Omental fat pad (tissue), 4 donors: ENCODE measurements at places on chromosomes 3 and 15. TPM values are rescaled to one million over a fixed set of nuclear protein-coding genes. Genes with fewer than 3 reads are reported as not detected.

GRCh38 chr3:140093742-140094141, 158.8 kb downstream of the CLSTN2 start:
- DNase-seq = peak; percentile 52

- no peak for DNase-seq
Measured at GRCh38 chr3:7328339-7328738, 467.4 kb downstream of the GRM7 start.

GRCh38 chr15:68821841-68822381, 1.2 kb upstream of the ANP32A start:
- no peak for DNase-seq

GRCh38 chr3:102488331-102488730, 53.5 kb downstream of the ZPLD1 start:
- no peak for DNase-seq

- DNase-seq = peak; percentile 38
Measured at GRCh38 chr15:60371175-60372051, 26.4 kb downstream of the ANXA2 start.

GRCh38 chr15:31352339-31352751, 25.7 kb downstream of the KLF13 start:
- no peak for DNase-seq

DNA sequence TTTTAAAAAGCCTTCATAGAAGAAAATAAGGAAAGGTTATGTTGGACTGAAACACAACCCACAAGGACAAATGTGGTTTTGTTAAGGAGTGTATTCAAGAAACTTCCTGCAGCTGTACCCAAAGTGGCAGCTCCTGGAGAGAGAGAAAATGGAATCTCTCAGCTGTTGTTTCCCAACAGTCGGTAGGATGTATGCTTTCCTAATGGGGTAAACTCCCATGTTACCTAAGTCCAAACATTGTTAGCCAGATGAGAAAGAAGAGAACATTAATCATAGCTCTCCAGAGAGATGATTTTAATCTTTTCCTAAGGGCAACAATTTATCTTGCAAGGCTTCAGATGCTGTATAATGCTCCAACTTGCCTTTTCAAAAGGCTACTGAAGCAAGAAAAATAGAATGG, 22.6 kb upstream of the TEX9 start:
- DNase-seq = no peak

DNA sequence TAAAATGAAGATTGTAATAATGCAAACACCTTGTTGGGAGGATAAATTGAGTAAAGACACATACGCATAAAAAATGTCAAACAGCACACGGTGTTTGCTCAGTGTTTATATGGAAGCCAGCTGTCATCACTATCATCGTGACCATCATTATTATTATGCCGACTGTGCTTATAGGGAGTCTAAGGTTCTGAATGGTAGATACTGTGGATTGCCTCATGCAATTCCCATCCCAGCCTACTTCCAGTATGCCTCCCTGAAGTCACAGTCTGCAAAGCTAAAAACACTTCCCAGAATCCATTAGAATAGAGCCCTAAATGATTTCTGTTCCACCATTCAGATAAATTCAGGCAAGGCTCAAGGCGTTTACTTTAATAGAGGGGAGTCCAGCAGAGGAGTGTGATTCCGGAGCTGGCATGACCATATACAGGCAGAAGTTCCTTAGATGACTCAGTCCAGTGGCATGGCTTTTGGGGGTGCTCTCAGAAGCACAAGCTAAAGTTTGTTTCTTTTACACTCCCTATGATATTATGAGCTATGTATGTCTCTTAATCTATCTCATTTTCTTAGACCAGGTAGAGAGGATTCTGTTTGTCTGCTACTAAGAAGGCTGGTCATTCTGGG, 148.7 kb downstream of the MEX3B start:
- DNase-seq = no peak

DNA sequence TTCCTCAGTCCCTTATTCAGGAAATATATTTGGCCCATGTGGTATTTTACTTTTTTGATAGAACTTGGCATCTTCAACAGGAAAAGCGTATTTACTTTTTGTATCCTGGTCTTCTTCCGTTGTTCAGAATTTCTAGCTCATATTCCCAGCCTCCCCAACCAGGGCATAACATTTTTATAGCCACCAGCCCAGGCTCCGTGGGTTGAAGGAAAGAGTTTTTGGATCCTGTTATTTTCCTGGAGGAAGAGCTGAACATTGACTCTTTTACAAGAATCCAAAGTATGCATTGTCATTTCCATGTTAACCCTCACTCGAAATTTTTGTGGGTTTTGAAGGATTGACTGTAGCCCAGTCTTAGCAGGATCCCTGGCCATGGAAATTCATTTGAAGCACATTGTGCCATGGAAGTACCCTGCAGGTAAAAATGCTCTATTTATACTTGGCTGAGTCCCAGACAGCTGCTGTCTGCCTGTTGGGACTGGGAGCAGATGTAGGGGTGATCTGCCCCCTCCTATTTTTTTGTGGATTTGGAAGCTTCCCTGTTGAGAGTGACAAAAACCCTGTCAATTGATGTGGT, 98.8 kb downstream of the AKAP13 start:
- no peak for DNase-seq

DNA sequence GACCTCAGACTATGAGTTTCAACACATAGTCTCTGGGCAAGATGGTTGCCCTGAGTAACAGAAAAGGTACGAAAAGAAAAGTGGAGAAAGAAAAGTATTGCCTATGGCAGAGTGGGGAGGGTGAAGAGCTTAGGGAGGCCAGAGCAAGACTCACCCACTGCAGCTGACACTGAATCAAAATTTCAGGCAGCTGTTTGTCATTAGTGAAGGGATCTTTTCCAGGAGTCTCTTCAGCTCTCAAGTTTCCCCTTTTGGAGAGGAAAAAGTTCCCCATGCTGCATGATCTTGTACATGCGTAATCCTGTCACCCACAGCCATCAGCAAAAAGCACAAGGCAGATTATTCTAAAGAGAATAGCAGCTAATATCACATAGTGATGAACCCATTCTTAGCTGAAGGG, 616.9 kb upstream of the GBE1 start:
- no peak for DNase-seq

GRCh38 chr3:144362126-144362525, 390.5 kb downstream of the DIPK2A start:
- no peak for DNase-seq

GRCh38 chr15:67533873-67534272, 8.6 kb upstream of the MAP2K5 start:
- no peak for DNase-seq

GRCh38 chr3:11096266-11097139, 57.8 kb upstream of the HRH1 start:
- DNase-seq = peak; percentile 72

- DNase-seq = no peak
Measured at GRCh38 chr3:97691354-97691753, 73.2 kb upstream of the ARL6 start.

DNA sequence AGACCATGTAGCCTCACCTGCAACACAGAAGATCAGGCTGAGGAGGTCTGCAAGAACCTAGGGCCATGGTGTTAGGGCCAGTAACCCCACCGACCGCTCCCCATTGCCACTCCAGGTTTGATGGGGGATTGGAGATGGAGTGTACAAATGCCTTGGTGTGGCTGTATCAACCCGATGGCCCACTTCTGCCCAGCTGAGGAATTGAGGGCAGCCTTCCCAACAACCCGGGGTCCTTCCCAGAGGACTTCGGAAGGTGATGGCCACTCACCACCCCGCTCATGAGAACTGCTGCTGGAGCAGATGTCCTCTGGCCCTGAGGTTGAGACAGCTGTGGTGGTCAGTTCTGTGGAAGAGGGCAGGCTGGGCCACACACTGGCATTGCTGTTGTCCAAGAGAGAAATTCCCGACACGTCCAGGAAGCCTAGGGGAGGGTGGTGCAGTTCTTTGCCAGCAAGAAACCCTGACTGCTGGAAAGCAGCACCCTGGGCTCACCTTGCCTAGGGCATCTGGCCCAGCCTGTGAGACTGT, 8.9 kb downstream of the GORASP1 start:
- no peak for DNase-seq

DNA sequence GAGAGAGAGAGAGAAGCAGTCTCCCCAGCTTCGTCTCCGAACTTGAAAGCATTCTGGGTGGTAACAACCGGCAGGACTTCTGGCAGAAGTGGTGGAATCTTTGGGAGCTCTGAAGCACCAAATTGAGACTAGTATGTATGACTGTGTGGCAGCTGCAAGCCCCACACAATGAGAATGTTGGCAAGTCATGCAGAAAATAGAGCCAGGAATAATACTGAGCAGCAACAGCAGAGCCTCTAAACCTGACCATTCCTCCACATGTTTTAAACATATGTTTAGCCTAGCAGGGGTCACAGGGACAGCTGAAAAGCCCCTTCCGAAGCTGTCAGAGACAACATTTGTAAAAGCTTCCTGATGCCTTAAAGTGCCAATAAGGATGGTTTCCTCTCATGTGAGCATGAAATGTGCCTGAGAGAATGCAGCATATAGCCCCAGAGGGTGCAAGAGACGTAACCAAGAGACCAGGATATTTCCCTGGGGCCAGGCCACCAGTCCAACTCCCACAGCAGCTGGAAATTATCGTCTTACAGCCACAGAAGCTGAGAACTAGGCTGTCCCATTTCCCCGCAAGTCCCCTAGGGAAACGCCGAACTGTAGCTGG, 178.6 kb upstream of the CCDC54 start:
- no peak for DNase-seq

- no peak for DNase-seq
Measured at GRCh38 chr3:115062009-115062408, 85.1 kb downstream of the ZBTB20 start.

DNA sequence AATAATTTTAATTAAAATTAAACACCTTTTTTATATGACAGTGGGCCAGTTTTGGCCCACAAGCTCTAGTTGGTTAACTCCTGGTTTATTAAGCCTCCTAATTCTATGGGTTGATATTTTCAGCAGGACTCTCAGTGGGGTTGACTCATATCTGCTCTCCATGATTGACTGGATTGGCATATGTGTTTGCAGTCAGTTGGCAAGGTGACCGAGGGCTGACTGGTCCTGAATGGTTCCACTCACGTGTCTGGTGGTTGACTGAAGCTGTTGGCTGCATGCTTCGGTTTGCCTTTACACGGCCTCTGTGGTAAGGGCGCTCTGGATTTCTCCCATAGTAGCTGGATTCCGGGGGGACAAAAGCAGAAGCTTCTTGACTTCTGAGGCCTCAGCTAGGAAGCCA, 65.3 kb upstream of the ZNF280D start:
- DNase-seq = no peak

- DNase-seq = no peak
Measured at GRCh38 chr3:87410110-87410509, 133.7 kb upstream of the POU1F1 start.

- no peak for DNase-seq
Measured at GRCh38 chr15:92636908-92637481, 18.6 kb downstream of the FAM174B start.

DNA sequence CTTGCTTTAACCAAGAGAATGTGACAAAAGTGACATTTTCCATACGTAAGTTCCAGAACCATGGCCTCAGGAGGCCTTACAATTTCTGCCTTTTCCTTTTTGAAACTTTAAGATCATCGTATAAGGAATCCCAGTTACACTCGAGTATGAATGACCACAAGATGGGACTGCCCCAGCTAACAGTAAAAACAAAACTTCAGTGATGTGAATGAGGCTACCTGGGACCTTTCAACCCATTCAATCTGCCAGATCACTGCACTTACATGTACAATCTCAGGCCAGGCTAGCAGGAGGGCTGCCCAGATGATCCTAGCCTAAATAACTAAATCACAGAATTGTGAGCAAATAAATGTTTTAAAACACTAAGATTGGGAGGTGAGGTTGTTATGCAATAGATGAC, 328.8 kb downstream of the CNTN6 start:
- DNase-seq = no peak

GRCh38 chr15:38103564-38103963, 149.1 kb upstream of the SPRED1 start:
- DNase-seq = no peak

DNA sequence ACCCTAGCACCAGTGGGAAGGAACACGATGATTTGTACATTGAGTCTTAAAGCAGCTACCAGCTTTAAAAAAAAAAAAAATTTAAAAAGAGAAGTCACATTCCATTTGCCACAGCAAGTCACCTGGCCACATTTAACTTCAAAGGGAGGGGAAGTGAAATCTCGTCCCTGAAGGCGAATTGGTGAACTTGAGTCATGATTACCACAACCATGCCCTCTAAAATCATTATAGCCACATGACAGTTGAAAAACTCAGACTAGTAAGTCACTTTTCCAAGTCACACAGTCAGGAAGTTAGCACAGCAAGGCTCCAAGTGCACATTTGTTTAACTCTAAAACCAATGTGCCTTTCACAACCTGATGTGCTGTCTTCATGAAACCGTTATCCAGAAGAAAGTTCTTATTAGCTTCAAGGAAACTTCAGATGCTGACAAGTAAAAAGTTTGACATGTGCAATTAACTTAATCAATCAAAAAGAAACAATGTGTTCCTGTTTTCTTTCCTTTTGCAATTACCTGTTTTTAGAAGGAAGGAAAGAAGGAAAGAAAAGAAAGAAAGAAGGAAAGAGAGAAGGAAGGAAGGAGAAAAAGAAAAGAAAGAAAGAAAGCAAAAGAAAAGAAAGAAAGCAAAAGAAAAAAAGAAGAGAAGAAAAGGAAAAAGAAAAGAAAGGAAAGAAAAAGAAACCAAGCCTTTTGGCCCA, 8.3 kb upstream of the THSD4 start:
- DNase-seq = no peak

GRCh38 chr15:56491110-56491722, 26.3 kb upstream of the MNS1 start:
- DNase-seq = no peak

GRCh38 chr3:101685870-101686307, 629 bp downstream of the RPL24 start:
- DNase-seq = no peak

GRCh38 chr15:91780387-91780786, 73.1 kb upstream of the SLCO3A1 start:
- DNase-seq = no peak

GRCh38 chr3:66644549-66644948, 143.7 kb upstream of the LRIG1 start:
- DNase-seq = no peak

GRCh38 chr15:40344631-40345120, 3.9 kb upstream of the CCDC9B start:
- no peak for DNase-seq

DNA sequence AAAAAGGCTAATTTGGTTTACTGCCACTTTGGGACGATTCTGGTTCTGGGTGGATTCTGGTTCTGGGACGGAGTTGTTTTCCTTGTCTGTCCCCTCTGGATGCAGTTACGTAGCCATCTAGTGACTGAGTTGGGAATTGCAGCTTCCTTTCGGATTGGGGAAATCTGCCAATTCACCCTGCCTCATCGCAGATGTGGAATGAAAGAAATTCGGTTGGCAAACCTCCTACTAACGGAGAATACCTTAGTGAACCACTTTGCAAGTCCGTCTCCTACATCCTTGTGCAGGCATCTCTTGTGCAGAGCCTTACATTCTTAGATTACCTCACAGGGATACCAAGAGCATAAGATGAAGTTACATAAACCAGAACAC, 31.5 kb upstream of the AP4E1 start:
- peak; percentile 84 for DNase-seq

- DNase-seq = no peak
Measured at GRCh38 chr3:143329567-143330211, 210.1 kb downstream of the CHST2 start.

GRCh38 chr15:38941399-38941953, 376.9 kb upstream of the RASGRP1 start:
- no peak for DNase-seq

The TMEM62 gene
- 20.8 TPM for total RNA-seq

The GOLIM4 gene
- total RNA-seq = 30.3 TPM

The NR2E3 gene
- 0.56 TPM for total RNA-seq

The NFKBIZ gene
- 99.5 TPM for total RNA-seq

The CPLX3 gene
- total RNA-seq = not detected

The CYP1A1 gene
- total RNA-seq = 1.9 TPM

The MME gene
- total RNA-seq = 109 TPM

The BFSP2 gene
- total RNA-seq = not detected

The MESP1 gene
- total RNA-seq = 4.0 TPM

The CRBN gene
- 66.3 TPM for total RNA-seq
